ENCODE measurements at places on chromosomes 4 and X.

- DNase-seq, result no peak
Observed at GRCh38 chr4:16684097-16684496, 214.3 kb downstream of the LDB2 start.

GRCh38 chr4:115664285-115664684, 550.9 kb upstream of the NDST4 start:
- no peak for DNase-seq

DNA sequence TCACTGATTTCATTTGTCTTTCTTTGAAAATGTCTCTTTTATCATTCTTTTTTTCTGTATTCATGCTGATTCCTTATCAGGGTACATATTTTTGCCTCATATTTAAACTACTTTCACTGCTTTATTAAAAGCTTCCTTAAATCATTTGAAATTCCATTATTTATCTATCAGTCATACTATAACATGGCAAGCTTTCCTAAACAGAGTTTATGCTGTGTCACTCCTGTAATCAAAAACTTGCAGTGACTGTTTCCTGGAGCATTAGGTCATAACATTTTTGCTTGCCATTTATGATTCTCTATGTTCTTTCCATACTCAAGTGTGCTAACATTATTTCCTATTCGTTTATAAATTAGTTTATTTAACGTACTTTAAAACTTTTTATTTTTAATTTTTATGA, 203.7 kb downstream of the BMPR1B start:
- no peak for DNase-seq

DNA sequence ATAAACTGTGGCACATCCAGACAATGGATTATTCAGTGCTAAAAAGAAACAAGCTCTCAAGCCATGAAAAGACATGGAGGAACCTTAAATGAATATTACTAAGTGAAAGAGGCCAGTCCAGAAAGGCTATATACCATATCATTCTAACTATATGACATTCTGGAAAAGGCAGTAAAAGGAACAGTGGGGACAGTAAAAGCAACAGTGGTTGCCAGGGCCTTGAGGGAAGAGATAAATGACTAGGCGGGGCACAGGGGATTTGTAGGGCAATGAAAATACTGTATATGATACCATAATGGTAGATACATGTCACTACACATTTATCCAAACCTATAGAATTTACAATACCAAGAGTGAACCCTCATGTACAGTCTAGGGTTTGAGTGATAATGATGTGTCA, 115.3 kb downstream of the ATP8A1 start:
- no peak for DNase-seq

DNA sequence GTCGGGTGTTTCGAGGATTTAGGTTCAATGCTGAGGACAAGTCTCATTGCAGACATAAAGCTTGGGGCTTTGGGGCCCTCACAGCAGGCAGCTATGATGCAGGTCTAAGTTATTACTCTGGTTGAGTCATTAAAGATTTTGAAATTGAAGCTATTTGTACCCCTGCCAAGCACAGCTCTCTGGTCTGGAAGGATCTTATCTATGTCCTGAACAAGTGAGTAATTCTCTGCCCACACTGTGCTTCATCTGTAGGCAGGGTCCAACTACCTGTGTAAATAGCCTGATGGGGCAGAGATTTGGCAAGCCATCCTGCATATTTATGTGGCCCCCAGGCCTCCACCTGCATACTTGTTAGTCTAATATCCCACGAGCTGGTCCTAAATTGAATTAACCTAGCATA, 41.4 kb upstream of the MAGEA4 start:
- no peak for DNase-seq

DNA sequence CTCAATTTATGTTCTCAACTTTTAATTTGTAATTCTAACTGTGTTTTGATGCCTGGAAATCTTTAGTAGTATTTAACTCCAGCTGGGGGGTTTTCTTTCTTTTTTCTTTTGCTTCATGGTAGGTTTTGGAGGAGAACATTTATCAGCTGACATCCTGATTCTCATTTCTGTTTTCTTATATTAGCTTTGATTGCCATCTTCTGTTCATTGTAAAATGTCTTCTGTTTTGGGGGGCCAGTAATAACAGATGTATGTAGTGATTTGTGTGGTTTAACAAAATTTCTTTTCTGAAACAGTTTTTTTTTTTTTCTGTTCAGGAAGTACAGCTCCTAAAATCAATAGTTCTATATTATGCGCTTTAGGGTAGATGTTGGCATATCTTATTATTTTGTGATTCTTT, 182.2 kb downstream of the GABRB1 start:
- no peak for DNase-seq

DNA sequence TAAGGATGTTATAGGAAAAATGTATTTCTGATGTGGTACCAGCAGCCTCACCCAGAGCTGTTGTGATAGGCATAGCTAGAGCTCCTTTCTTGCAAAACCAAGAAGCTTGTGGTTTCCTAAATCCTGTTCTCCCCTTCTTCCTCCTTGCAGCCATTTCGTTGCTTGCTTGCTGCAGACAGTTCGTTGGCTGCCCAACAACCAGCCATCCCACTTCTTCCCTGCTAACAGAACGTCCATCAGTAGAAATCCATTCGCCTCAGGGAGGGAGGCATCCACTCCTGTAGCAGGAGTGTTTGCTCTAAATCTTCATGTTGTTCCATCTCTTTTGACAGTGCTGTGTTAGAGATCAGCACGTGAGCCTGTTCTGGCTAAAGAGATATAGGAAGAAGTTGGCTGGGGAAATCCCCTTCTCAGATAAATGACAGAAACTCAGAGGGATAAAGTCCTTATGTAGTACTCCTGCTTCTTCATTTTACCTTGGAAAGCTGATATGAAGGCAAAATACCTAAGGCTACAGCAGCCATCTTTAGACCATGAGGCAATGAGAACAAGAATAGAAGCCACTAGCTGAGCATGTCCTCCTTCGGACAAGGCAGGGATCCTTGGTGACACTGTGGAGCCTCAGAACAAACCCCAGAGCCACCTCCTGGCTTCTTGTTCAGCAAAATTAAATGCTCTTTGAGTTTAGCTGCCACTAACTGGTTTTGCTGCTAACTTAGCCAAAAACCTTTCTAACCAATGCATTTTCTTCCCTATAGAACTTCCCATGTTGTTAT, 68.4 kb upstream of the RELL1 start:
- DNase-seq, result no peak

DNA sequence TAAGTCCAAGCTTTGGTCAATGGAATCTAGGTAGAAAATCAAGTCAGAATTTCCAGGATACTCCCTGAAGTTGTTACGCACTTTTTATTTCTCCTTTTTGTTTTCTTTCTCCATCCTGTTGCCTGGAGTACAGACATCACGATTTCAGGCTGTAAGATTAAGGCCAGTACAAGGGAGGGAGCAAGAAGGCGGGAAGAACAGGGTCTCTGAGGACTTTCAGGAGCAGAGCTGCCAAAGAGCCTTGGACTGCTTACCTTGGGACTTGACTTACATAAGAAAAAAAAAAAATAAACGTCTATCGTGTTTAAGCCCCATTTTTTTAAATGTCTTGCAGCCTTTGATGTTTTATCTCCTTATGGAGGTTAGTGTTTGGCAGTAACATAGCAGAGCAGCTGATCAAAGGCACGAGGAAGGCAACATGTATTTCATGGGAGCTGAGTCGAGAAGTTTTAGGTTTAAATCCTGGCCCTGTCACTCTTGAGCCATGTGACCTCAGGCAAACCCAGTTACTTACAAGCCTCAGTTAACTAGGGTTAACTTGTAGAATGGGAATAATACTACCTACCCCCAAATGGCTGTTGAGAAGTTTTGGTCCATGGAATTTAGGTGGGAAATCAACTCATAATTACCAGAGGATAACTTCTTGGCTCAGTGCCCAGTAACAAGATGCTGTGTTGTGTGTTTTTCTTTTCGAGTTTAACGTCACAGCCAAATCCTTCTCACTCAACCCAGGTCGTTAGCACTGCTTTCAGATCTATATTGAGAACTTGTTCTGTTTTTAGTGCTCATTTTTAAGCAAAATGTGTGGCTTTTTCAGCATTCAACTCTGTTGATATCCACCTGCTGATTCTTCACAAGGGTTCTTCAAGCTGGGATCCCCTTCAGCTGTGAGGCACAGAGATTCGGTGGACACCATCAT, 106.8 kb downstream of the CLNK start:
- no peak for DNase-seq

- DNase-seq, result no peak
Observed at GRCh38 chr4:27966664-27967063, 1106.0 kb downstream of the STIM2 start.

GRCh38 chr4:109861916-109862511, 14.1 kb downstream of the LRIT3 start:
- DNase-seq, result no peak

- peak; percentile 45 for DNase-seq
Observed at GRCh38 chr4:140151699-140152012, 2.3 kb downstream of the MAML3 start.

GRCh38 chr4:77800483-77801259, 18.5 kb downstream of the CNOT6L start:
- DNase-seq, result no peak

DNA sequence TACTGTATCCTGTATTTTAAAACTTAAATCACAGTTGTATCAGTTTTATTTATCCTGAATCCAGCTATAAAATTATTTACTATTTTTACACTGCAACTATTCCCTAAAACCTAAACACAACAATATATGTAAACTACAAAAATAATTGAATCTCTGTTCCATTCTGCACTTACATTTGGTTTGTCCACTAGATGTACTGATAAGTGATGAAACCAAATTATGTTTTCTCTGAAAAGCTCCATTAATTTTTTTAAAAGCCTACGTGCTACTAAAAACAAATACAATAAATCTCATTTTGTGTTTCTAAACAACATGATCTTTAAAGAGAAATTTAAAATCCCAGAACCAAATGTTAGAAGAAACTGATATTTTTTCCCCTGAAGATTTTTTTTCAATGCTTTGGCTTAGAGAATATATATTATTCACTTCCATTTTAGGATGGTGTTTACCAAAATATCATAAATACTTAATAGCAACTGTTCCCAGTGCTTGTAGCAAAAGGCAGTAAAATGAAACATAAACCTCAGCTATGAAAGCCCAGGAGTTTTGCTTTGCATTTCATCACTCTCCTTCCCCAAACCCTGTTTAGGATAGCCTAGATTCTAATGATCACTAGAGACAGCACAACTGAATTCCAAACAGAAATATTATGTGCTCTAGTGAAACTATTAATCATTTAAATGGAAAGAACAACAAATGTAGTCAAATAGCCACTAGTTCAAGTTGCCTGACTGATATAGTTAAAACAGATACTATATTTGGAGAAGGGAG, 19.7 kb downstream of the ANTXR2 start:
- no peak for DNase-seq

GRCh38 chr4:147388018-147388417, 92.9 kb upstream of the EDNRA start:
- DNase-seq, result no peak

DNA sequence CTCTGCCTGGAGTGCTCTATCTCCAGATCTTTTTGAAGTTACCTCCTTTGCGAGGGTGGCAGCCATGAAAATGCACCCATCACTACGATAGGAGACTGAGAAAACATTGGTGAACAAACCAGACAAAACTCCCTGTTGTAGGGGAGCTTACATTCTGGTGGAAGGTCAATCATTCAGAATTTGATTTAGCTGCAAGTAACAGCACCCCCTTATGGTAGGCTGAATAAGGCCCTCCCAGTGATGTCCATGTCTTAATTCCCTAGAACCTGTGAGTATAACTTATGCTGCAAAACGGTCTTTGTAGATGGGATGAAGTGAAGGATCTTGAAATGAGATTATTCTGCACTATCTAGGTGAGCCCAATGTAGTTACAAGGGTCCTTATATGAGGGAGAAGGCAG, 5.6 kb upstream of the TEC start:
- DNase-seq, result no peak

- no peak for DNase-seq
Observed at GRCh38 chrX:118865231-118865630, 41.6 kb downstream of the ZCCHC12 start.

DNA sequence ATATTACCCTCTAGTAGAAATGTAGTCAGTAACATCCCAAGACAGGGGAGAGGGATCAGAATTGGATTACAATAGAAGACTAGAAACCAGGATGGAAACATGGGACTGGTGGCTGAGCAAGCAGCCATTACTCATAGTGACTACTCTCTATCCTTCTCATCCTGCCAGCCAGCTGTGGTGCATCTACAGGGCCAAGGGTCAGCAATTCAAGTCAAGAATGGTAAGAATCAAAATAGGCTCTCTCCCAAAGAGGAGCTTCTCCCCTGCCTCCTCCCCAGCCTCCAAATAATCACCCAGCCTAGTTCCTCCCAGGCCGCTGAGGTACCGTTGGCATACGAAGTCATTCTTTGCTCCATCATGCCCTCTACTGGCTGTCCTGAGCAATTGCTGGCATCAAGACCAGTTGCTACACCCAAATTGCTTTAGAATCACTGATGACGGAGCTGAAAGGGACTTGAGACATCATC, 19.4 kb downstream of the AWAT2 start:
- DNase-seq, result no peak

DNA sequence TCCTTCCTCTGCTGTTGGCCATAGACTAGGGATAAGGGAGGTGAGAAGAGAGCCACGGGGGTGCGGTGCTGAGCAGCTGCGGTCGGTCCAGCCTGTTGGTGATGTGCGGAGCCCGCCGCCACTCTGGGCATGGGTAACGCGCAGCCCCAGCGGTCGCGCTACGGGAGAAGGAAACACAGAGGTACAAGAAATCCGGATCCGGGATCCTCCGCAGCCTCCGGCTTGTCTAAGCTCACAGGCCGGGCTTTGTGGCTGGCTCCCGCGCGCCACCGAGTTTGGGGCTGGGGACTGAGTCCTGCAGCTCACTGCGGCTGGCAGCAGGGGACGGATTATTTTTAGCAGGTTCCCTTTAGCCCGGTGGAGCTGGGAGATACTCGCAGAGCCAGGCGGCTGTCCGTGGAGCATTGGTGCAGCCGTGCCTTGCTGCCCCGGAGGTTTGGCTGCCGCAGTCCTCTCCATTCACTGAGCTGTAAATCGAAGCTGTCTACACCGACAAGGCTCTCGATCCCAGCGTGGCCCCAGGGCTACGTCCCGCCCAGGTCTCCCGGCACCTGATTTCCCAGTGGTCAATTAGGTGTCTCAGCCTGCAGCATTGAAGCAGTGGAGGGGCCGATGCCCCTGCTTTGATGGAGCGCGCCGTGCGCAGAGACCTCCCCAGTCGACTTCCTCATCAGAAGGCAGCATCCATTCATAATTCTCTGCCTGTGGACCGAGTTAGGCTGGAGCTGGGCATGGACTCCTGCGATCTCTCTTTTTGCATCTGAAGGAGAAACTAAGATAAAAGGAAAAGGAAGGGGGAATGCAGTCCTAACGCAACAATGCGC, 81.9 kb upstream of the SCML1 start:
- DNase-seq, result no peak

GRCh38 chrX:70013466-70014381, 36.0 kb downstream of the AWAT2 start:
- no peak for DNase-seq

DNA sequence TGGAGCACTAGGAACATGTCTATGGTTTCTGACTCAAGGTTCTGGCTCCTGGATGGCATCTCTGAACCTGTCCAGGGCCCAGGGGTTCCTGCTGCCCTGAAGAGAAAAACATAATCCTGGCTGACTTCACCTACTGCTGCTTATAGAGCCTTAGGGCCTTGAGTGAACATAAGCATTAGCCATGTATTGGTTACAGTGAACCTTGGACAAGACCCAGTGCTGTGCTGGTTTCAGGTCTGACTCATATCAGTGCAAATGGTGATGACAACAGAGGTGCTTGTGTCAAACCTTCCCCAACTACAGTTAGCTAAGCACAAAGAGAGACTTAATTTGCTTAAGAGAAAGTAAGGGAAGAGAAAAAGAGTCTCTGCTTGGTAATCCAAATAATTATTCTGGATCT, 1047.2 kb downstream of the GLUD2 start:
- DNase-seq, result no peak

GRCh38 chr4:10460313-10461047, 3.3 kb upstream of the ZNF518B start:
- no peak for DNase-seq

- DNase-seq, result no peak
Observed at GRCh38 chr4:11263208-11263607, 165.5 kb downstream of the HS3ST1 start.

All from stimulated activated CD8-positive, alpha-beta memory T cell treated with anti-CD3 and anti-CD28 coated beads, Interleukin-4, amount 100 ng/mL, for 1 hour (primary cell).